ENCODE measurements at places on chromosomes 2 and 18. TPM values are rescaled to one million over a fixed set of nuclear protein-coding genes. Genes with fewer than 3 reads are reported as not detected.

PIK3C3 gene
- 53.2 TPM for total RNA-seq

CYTIP gene
- total RNA-seq, result 294 TPM

CRYGC gene
- total RNA-seq, result not detected

DNA sequence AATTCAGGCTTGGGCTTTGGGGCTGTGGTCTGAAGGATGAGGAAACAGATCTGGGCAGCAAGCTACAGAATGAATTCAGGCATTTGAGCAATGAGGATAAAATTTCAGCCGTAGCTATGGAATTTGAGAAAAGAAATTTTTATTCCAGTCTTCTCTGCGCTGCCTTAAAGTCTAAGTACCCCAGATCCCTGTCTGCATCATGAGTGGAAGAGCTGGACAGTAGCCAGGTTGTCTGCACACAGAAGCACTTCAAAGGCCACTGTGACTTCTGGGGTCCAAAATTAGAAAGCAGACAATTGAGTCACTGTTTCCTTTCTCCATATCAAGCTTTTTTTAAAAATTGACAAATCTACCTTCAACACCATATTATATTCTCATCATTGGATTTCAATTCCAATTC is 787.6 kb upstream of the GCFC2 start:
- no peak for DNase-seq

NT5DC4 gene
- not detected for total RNA-seq

- no peak for DNase-seq
These were observed 624 bp downstream of the ZNF516 start for GRCh38 chr18:76494231-76495005.

DNA sequence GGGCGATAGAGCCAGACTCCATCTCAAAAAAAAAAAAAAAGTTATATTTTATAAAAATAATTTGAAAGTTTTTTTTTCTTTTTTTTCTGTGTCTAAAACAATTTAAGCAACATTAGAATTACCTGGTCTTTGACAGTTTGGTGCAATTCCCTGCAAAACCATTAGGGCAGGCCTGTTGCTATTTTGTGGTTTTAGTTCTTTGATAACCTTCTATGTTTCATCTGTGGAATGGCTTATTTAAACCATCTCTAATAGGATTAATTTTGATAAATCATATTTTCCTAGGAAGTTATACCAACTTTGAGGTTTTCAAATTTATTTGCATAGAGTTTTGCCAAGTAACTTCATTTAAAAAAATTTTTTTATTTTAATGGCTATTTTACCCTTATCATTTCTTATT is 141.2 kb upstream of the TWIST2 start:
- no peak for DNase-seq

VWC2L gene
- total RNA-seq, result not detected

NEUROD1 gene
- not detected for total RNA-seq

DNA sequence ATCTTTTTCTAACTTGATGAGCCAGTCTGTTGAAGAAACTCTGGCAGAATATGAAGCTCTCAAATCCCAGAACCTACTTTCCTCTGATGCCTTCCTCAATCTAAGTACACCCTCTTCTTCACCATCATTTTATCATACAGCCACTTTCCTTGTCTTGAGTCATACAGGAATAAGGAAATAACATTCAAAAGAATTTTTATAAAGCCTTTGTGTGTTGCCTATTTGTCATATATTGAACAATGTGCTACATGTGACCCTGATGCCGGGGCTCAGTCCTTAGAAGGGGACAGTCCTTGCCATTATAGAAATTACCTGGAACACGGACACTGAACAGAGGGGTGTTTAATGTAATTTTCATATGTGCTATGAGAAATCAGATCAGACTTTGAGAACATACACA is 27.4 kb downstream of the RAPGEF4 start:
- no peak for DNase-seq

AQP12A gene
- not detected for total RNA-seq

KATNAL2 gene
- 0.97 TPM for total RNA-seq

ARHGAP28 gene
- not detected for total RNA-seq

ORC2 gene
- total RNA-seq, result 29.8 TPM

- no peak for DNase-seq
These were observed 1361.6 kb upstream of the CHAC2 start for GRCh38 chr2:52405980-52406379.

- DNase-seq, result no peak
These were observed 18.7 kb upstream of the DUSP2 start for GRCh38 chr2:96163768-96164429.

- DNase-seq, result no peak
These were observed 139.5 kb upstream of the GAREM1 start for GRCh38 chr18:32610176-32610575.

DNA sequence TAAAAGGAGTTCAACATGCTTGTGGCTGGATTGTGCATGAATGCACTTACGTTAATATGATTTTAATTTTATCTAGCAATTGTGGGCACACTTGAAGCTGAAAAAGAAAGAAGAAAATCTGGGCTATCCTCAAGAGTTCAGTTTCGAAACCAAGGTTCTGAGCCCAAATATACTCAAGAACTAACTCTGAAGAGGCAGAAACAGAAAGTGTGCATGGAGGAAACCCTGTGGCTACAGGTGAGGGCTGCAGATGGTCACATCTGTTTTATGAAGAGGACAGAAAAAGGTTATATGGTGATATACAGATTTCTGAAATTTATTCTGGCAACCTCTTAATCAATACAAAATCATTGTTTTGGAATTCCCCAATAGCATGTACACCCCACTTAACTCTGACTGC is 57.3 kb downstream of the ITGA6 start:
- no peak for DNase-seq

- no peak for DNase-seq
These were observed 265.5 kb downstream of the SRBD1 start for GRCh38 chr2:45345331-45346234.

NGEF gene
- not detected for total RNA-seq

DNA sequence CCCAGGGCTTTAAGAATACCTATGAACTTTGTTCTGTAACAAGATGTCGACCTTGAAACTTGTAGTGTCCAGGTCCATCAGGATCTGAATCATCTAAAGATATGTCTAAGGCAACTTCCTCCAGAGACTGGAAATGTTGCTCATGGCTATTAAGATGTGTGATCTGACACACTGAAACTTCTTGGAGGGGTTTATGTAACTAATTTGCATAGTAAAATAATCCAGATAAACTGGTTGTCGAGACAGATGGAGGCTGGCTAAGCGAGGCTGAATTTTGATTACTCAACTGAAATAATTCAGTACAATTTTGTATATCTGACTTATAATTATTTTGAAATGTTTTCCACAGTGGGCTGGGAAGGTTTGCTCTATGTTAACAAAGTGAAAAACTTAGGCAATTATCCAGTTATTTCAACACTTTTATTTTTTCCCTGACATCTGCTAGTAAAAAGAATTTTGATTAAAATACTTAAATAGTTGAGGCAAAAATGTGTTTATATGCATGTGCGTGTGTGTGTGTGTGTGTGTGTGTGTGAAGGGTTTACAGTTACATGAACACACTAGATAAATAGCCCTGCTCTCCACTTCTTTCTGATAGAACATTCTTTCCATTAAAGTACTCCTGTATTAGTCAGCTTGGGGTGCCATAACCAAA is 11.4 kb upstream of the MAP3K20 start:
- DNase-seq, result no peak

DNA sequence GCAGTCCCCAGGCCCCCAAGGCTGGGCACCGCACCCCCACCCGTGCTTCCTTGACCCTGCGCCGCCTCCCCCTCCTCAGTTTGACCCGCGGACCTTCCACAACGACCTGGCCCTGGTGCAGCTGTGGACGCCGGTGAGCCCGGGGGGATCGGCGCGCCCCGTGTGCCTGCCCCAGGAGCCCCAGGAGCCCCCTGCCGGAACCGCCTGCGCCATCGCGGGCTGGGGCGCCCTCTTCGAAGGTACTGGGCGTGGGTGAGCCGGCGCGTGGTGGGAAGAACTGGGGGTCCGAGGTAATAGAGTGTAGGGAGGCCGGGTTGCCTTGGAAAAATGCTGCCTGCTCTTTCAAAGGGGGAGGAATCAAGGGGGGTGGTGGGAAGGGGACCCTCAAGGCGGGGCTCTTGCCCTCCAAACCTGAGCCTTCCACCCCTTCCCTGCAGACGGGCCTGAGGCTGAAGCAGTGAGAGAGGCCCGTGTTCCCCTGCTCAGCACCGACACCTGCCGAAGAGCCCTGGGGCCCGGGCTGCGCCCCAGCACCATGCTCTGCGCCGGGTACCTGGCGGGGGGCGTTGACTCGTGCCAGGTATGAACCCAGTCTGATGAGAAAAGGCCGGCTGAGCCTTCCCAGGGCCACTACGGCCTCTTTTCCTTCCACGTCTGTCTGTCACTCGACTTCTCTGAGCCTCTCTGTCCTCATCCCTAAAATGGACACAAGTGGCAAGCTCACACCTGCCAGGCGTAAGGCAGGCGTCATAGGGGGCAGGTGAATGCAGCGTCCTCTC is 2.6 kb downstream of the PRSS56 start:
- DNase-seq, result no peak

GRCh38 chr18:10090668-10091067 is 176.9 kb downstream of the VAPA start:
- DNase-seq, result no peak

- no peak for DNase-seq
These were observed 13.7 kb downstream of the CALCRL start for GRCh38 chr2:187434342-187434785.

- no peak for DNase-seq
These were observed 6.2 kb downstream of the ARMC9 start for GRCh38 chr2:231204581-231204980.

TWSG1 gene
- 1.7 TPM for total RNA-seq

GRCh38 chr2:174333017-174333371 is 1.8 kb upstream of the SP9 start:
- no peak for DNase-seq

GRCh38 chr18:67916097-67916496 is 399.6 kb upstream of the DSEL start:
- no peak for DNase-seq

- no peak for DNase-seq
These were observed 65.2 kb upstream of the RNF152 start for GRCh38 chr18:61957801-61958516.

DNA sequence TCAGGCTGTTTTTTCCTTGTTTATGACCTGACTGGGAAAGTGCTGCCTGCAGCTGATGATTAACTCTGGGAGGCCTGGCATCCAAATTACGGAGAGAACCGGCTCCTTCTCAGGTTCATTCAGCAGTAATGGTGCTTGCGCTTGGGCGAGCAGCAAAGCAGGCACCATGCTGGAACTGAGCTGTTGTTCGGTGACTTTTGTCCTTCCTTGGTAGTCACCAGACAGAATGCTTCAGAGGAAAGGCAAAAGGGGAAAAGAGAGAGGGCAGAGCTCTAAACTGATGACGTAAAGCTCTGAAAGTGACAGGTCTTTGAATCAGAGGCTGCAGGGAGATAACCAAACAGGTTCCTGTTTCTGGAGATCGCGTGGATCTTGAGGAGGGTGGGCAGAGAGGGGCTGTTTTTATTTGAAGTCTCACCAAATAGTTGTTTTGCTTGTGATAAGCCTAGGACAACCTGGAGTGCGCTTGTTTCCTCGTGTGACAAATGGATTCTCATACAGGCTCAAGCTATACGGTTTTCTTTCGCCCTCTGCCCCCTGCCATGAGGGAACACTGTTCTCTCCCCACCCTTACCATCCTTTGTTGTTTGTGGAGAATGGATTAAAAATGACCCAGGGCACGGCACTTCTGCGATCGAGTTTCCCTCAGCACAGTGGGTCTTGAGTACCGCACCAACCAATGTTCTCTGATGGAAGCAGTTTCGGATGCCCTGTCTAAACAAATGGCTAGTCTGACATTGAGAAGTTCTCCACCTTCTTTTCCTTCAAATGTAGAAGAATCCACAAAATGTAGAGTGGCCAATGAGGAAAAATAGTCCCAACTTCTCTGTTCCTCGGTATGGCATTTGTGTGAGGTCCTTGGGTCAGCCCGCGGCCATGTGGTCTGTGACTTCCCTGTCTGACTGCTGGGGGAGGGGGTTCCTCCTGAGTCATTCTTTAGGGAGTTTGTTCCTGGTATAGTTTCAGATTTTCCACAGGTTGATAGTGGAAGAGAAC is 1.3 kb downstream of the RASGRP3 start:
- DNase-seq, result no peak

DNA sequence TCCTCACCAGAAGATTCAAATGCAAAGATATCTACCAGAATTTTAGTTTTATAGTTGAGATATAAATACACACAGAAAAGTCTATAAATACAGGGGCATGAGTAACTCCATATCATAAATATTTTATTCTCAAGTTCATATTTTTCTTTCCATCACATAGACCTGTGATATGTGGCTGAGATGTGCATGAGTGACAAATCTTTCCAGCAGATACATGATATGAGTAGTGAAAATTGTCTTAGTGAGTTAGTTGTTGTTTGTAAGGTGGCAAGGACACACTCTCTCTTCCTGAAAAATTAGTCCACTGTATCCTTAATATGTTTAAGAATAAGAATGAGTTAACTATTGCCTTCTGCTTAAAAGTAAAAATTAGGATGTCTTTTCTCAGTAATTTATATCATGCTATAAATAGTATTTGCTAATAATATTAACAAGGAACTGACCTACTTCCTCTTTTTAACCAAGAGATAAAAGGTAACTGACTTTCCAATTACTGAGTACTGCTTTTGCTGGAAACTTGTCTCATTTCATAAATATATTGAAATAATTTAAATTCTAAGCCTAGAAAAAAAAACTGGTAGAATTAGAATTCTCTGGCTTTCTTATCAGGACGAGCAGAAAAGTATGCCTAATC is 85.2 kb upstream of the SESTD1 start:
- no peak for DNase-seq

- no peak for DNase-seq
These were observed 456.3 kb downstream of the DLGAP1 start for GRCh38 chr18:3998698-3999333.

GRCh38 chr2:21260311-21260710 is 136.5 kb downstream of the TDRD15 start:
- DNase-seq, result no peak

- DNase-seq, result no peak
These were observed 79.9 kb downstream of the TRIB2 start for GRCh38 chr2:12796657-12797056.

GRCh38 chr18:23171581-23172156 is 36.4 kb downstream of the CABLES1 start:
- no peak for DNase-seq

TMEM178A gene
- 0.65 TPM for total RNA-seq

PHOSPHO2 gene
- 4.2 TPM for total RNA-seq

- no peak for DNase-seq
These were observed 242.4 kb upstream of the ZNF521 start for GRCh38 chr18:25594351-25594750.

DNA sequence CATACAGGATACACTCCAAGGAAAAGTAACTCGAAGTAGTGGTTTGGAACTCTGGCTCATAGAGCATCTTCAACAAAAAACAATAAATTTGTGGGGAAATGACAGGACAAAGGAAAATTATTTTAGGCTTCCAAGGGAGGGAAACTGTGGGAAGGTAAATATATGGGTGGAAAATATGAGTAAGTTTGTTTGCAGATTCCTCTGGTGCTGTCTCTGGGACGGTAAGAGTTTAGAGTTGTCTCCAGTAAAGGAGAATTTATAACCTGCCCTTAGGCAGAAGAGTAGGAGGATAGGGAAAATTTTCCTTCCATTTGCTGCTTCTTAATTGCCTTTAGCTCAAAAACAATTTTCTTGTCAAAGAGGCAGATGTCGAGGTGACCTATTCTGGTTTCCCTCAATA is 19.3 kb downstream of the HNMT start:
- no peak for DNase-seq

GRCh38 chr18:65942104-65942503 is 191.3 kb downstream of the CDH7 start:
- no peak for DNase-seq

- no peak for DNase-seq
These were observed 205.2 kb upstream of the CHAC2 start for GRCh38 chr2:53562407-53562806.

REG1B gene
- not detected for total RNA-seq

GRCh38 chr2:29033656-29034055 is 40.7 kb downstream of the PCARE start:
- DNase-seq, result no peak
